ENCODE measurements at places on chromosomes 6 and 20.

DNA sequence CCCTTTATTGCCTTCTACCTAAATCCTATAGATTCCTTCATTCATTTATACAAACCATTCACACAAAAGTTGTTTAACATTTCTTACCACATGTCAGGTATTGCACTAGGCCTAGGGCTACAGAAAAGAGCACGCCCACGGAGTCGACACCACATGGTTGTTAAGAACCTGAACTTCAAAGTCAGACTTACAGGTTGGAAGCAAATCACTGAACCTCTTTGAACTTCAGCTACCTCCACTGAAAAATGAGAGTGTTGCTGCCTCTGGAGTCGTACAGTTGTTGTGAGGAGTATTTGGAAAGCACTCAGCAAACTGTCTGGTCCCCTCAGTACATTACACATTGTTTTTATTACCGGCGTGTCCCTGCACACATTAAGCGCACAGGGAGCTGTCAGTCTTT is 3.3 kb upstream of the SLPI start:
- no peak for DNase-seq

GRCh38 chr6:41975276-41975675 is 33.7 kb upstream of the CCND3 start:
- no peak for DNase-seq

GRCh38 chr6:79928478-79928998 is 18.8 kb downstream of the ELOVL4 start:
- no peak for DNase-seq

DNA sequence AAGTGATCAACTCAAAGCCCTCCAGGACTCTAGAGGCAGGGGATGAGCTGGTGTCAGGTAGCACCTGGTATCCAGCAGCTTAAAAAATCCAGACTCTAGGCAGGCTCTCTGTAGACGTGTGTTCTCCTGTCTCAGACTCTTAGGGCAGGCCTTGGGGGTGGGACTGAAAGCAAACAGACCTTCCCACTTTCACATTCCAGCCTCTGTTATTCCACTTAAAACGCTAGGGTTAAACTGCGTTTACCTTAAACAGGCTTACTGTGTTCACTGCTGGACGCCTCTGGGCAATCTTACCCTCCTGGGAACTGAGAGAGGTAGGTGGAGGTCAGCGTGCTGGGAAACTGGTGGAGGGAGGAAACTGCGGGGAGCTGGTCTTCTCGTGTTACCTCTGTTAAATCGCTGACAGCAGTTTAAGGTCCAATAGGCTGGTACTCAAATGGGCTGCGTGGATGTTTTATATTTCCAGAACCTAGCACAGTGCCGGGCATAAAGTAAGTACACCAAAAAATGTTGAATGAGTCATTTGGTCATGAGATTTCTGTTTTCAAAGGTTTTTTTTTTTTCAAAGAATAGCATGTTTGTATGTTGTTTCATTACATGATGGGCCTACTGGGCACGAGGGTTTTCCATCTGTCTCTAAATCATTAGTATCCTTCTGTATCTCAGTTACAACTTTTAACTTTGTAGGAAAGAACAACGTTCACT is at the start of gene GCNT2:
Gene GCNT2 (plus strand): TSS at position 248 of the 705 bp plus-strand sequence. CDS start 7,561 bp downstream, outside the sequence.
- peak; percentile 57 for DNase-seq

- DNase-seq = no peak
Measured at GRCh38 chr6:26561533-26562466, 23.6 kb downstream of the HMGN4 start.

- DNase-seq = no peak
Measured at GRCh38 chr6:46452312-46452917, 38.8 kb downstream of the RCAN2 start.

DNA sequence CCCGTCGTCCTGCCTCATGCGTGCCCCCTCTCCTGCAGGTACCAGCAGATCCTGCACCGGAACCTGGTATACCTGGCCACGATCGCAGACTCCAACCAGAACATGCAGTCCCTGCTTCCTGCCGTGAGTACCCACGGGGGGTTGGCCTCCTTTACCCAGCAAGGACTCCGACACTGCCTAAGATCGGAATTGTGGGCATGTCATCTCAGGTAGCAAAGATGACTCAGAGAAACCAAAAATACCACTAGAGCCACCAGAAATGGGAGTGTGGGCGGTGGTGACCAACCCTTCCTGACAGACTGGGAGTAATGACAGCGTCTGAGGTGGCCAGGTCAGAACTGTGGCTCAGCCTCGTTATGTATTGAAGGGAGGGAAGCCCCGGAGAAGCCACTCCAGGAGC is 16.3 kb downstream of the SS18L1 start:
- DNase-seq = no peak

GRCh38 chr6:19342616-19343015 is 494.6 kb upstream of the ID4 start:
- no peak for DNase-seq

DNA sequence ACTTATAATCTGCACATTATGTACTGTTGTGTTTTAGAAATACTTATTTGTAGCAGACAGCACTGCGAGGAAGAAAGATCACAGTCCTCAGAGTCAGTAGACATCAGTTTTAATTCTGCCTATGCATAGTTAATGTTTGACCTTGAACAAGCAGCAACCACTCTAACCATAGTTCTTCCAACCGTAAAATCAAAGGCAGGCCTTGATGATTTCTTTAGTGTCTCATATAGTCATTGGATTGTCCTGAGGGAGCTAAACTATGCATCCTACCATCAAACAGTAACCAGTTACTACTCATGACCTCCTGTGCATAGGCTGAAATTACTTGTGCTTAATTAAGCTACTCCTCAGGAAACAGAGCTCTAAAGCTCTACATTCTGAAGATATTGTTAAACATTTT is 294.8 kb upstream of the STXBP5 start:
- DNase-seq = no peak

DNA sequence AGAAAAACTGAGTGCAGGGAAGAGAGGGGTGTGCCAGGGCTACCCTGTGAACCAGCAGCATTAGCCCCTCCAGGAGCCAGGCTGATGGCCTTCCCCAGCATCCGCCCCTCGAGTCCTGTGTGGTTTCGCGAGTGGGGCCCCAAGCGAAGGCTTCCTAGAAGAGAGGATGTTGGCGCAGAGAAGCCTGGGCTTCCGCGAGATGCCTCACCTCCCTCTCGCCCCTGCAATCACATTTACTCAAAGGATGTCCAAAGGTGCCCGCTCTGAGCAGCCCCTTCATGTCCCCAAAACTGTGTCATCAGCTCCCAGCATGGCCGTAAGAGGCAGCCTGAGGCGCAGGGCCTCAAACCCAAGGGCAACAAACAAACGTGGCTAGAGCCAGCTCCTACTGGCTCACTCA is 111.7 kb downstream of the PREX1 start:
- DNase-seq = no peak

- DNase-seq = no peak
Measured at GRCh38 chr6:1667012-1667804, 57.5 kb downstream of the FOXC1 start.

DNA sequence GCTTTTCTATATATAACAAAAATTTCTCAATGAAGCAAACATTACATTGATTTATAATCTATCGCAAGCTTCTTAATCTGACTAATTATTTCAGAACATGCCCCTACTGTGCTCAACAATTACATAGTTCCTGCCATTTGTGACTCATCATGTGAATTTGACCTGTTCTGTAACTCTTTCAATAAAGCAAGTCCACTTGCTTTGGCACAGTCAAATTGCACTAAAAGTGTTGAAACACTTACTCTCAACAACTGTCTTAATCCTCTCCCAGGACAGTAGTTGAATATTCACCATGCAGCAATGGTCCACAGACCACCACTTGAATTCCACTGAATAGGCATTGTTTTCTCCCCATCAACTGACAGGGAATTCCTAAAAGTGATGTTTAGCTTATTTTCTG is 67.7 kb upstream of the SPTLC3 start:
- DNase-seq = no peak

DNA sequence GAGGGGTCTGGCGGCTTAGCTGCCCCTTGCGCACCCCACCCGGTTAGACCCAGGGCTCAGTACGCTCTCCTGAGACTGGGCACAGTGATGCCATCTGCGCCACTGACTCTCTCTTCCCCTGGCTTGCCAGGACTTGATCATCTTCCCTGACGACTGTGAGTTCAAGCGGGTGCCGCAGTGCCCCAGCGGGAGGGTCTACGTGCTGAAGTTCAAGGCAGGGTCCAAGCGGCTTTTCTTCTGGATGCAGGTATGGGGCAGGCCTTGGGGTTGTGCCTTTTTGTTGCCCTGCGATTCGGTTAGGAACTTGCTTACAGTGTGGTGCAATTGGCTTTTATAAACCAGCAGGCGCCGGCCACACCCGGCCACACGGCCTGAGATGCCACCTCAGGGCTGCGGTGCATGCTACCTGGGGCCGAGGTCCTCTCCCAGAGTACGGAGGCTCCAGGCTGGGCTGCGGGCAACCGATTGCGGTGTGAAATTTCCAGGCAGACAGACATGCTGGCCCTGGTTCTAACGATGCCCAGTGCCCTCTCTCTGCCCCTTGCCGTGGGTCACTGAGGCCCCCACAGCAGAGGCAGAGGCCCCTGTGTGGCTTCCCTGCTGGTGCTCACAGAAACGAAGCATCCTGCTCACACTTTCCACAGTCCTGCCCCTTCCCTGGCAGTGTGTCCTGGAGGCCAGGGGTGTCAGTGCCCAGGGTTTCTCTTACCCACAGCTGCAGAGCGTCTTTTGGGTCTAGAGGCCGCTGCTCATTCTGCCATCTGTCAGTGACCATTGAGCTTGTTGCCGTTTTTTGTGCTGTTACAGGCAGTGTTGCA is 1.7 kb downstream of the ADRM1 start:
- no peak for DNase-seq

GRCh38 chr20:51354769-51355319 is 187.7 kb downstream of the NFATC2 start:
- DNase-seq = no peak

- DNase-seq = no peak
Measured at GRCh38 chr6:163752446-163752845, 337.9 kb downstream of the QKI start.

DNA sequence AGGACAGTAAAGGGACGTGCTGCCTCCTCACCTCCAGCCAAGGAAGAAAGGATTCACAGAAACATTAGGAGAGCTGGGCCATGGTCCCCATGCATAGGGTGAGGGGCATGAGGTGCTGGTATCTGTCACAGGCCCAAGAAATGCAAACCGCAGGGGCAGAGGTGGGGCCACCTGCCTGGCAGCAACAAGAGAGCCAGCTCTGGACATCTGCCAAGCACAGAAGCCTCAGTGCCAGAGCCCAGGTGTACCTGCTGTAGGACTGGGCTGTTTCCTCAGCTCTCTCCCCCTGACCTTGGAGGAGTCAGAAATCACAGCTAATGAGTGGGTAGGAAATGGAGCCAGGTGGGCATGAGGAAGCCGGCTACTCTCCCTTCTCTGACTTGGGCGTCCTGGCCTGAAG is 45.3 kb downstream of the SLC2A12 start:
- no peak for DNase-seq

DNA sequence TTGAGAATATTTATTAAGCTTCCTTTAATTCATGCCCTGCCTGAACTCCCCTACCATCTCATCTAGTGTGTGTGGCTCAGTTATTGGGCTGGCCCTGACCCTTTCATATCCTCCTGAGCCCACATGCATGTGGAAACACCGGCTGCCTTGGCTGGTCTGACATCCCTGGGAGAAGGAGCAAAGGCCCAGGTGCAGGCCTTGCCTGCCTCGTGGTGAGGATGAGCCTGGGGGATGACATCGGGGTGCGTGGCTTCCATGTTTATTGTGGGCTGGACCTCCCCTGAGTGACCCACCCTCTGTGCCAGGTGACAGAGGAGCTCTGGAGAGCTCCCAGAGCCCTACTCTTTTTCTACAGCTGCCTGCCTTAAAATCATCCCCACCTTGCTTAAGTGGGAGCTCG is 69.1 kb downstream of the FOXA2 start:
- DNase-seq = no peak

DNA sequence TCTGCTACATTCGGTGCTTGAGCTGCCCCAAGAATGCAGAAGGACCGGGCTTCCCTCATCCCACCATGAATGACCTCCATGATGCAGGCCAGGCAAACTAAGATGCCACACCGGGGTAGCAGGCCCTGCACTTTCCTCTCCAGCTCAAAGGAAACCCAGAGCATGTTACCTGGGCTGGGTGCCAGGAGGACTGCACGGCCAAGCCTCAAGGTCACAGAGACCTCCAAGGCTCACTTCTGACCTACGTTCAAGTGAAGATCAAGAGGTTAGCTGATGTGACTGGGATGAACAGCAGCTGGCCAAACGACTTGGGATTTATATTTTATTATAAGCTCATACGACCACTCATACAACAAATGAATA is 501.8 kb downstream of the CD83 start:
- DNase-seq = no peak

DNA sequence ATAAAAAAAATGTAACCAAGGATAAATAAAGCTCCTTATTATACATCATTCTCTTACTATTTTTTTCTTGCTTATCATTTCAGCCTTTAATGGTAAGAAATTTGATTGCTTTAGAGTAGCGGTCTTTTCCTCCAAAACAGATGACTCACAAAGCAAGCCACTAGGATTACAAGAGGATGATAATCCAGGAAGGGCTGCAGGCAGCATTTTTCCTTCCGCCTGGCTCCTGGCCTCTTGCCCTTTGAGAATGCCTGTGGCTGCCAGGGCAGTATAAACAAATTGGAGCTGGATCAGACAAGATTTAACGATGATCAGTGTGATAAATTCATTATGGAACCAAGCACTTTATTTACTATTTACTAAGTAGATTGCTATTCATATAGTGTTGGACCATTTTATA is 9.7 kb upstream of the FBXL4 start:
- DNase-seq = no peak

- DNase-seq = no peak
Measured at GRCh38 chr6:157993076-157993475, 11.4 kb downstream of the SYNJ2 start.

Measured in right kidney (tissue), 9 donors.